Cortex of kidney (tissue), 1 donor: ENCODE measurements at places on chromosomes 6 and 20.

- no peak for DNase-seq
These were observed 91.0 kb upstream of the FOXA2 start for GRCh38 chr20:22675341-22675740.

- no peak for DNase-seq
These were observed 270.9 kb upstream of the JARID2 start for GRCh38 chr6:14974792-14975470.

GRCh38 chr20:23386304-23387117 is 24.5 kb downstream of the GZF1 start:
- DNase-seq = no peak

DNA sequence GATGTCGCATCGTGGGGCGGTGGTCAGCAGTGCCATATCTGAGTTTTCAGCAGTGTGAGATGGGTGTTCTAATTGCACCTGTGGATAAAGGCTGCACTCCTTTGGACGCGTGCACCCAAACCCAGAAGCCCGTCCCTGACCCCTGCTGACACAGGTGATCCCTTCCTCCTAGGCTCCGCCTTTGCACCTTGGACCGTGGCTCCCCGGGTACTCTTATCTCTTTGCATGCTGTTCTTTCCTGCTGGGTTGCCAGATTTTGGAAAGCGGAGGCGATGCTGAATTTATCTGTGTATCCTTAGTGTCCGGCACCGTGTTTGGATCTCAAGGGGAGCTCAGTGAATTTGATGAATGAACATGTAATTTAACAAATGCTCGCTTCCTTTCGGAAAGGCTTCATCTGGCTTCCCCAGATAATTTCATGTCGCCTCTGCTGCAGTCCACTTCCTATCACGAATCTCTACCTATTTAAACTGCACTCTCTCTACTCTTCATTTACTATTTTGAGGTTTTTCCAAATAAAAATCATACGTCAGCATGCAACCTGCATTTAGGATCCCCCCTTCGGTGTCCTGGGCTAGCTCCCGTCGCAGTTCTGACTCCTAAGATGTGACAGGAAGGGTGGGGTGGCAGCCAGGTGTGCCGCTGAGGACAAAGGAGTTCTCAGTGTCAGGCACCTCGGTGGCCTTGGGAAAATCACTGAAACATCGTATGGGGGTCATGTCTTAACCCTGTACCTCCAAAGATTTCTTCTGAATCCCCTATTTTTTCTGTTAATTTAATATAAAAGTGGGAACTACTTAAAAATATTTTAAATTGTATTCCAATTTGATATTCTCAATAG is 753 bp upstream of the PERP start:
- DNase-seq = no peak

- DNase-seq = no peak
These were observed 19.5 kb downstream of the PERP start for GRCh38 chr6:138087593-138088325.

- no peak for DNase-seq
These were observed 270.4 kb downstream of the PREX1 start for GRCh38 chr20:48557380-48557779.

GRCh38 chr6:73538116-73538779 is 17.4 kb upstream of the EEF1A1 start:
- DNase-seq = no peak

DNA sequence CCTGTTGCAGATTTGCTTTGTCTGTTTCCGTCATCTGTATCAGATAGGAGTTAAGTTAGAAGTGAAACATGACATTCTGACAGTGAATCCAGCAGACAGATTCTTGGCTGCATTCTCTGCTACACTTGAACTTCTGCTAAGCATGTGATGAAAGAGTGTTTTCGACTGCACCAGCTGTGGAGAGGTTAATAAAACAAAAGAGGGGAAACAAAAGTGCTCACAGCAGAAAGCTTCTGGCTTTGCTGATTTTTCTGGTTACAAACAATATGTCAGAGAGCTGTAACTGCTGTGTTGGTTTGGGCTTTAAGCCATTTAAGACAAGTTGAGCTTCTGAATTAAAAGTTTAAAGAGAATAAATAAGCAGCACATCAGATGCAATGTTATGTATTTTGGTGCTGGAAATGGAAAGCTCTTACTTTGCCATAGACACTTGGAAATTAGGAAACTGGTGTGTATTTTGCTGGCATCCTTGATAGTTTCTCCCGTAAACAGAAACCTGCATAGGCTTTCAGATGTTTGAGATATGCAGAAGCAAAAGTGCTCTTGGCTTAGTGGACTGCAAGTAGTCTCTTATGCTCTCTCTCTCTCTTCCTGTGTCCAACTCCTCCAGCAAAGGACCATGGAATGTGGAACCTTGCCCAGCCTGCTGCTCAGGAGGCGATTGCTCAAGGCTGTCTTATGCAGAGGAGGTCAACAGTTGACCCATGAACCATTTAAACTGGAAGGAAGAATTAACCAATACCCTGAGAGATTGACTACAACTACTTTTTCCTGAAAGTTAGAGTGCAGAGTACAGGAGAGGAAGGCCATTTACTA is 104.9 kb downstream of the RPS12 start:
- DNase-seq = no peak

DNA sequence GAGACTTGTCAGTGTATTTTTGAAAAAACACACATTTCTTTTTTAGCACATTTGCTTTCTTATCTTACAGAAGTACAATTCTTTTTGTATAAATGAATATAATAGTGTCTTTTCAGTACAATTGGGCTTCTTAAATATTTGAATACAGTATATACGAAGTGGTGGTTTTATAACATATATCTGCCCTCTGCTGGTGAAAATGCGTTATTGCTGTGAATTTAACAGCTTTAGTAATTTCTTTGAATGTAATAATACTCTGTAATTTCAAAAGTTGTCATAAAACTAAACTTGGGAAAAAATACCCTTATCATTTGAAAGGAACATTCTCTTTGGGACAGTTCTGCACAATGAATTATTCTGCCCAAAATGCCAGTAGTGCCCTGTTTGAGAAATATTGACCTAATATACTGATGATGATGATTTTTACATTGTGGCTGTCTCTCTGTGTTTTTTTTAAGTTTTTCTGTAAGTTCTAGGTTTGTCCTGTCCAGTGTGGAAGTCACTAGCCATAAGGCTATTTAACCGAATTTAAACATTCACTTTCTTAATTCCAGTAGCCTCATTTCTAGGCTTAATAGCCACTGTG is 19.0 kb downstream of the SMAP1 start:
- DNase-seq = no peak
